Activated gamma-delta T cell (primary cell): ENCODE measurements at places on chromosomes 13 and 19.

DNA sequence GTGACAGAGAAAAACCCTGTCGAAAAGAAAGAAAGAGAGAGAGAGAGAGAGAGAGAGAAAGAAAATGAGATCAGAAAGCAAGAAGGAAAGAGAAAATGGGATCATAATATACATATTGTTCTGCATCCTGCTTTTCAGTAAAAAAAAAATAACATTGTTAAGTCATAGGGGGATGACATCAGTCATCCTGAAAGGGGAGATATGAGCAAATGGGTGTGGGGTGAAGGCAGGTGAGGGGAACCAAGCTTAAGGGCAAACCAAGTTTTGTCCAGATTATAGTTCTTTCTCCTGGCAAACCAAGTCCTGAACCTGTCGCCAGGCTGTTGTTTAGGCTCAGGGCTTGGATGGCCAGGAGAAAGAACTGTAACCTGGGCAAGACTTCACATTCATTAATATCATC lies 92.6 kb upstream of the TMTC4 start:
- DNase-seq, result no peak

DNA sequence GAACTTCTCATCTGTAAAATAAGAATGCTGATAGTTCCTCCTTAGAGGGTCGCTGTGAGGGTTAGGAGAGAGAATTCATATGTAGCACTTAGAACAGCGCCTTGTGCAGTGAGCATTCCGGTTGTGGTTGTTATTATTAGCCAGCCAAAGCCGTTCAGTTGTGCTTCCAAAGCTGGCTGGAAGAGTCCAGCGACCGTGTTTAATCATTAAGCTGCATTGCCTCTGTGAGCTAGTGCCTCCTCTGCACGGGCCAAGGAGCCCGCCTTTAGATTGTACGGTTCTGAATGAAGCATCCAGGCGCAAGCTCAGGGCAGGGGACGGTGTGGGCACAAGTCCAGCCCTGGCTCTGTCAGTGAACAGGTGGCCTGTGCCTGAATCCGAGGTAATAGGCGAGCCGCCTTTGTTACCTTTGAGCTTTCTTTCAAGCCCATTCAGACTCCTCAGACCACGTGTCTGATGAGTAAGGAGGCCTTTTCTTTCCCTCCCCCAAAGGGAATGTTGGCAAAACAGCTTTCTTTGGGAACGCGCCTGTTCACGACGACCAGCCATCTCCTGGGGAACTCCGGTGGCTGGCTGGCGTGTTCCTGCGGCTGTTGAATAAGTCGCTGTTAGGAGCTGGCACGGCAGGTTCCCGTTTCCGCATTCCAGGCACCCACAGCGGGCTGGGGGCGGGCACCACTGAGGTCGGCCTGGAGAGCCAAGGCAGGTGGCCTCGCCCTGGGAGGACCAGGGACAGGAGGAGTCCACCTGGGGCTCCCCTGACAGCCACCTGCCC lies 25.1 kb downstream of the SIPA1L3 start:
- DNase-seq, result no peak

GRCh38 chr19:41426116-41426841 lies 895 bp downstream of the B3GNT8 start:
- DNase-seq, result no peak

- DNase-seq, result no peak
Observed at GRCh38 chr19:17526922-17527321, 15.5 kb downstream of the PGLS start.

GRCh38 chr19:10921910-10922637 lies 6.4 kb downstream of the YIPF2 start:
- DNase-seq, result no peak

DNA sequence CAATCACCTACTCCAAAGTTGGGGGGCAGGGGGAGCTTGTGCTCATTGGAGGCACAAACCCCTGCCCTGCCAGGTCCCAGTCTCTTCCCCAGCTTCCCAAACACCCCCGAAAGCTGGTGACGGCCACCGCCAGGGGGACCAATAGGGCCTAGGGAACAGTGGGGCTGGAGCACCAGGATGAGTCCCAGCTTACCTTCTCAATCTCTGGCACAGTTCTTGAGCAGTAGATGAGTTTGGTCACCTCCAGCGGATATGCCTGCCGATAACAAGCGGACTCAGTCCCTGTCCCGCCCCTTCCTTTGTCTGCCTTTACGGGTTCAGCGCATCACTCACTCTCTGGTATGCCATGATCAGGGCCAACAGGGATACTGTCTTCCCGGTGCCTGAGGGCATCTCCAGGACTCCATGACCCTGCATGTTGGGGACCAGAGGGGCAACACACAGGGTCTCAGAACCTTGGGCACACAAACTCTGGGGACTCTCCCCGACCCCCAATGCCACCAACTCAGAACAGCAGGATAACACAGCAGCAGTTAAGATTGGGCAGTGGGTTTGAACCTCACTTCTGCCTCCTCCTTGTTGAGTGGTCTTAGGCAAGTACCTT lies 1.5 kb downstream of the ERCC2 start:
- DNase-seq, result no peak

- no peak for DNase-seq
Observed at GRCh38 chr13:113636266-113636963, 21.6 kb downstream of the ATP4B start.

DNA sequence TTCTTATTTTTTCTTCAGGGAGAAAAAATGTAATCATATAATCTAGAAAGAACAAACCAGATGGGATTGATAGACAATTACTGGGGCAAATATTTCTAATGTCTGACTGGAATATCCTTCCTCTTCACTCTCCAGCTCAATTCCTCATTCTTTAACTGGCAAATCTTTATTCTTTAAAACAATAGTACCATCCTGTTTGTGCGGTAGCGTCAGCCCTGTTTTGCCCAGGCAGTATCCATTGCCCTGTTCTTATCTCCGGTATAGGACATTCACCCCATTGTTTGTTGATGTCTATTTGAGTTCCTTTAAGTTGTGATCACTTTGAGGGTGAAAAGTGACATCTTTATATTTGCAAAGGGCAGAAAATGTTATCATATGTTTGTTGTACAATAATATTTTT lies 185.4 kb downstream of the POSTN start:
- no peak for DNase-seq

DNA sequence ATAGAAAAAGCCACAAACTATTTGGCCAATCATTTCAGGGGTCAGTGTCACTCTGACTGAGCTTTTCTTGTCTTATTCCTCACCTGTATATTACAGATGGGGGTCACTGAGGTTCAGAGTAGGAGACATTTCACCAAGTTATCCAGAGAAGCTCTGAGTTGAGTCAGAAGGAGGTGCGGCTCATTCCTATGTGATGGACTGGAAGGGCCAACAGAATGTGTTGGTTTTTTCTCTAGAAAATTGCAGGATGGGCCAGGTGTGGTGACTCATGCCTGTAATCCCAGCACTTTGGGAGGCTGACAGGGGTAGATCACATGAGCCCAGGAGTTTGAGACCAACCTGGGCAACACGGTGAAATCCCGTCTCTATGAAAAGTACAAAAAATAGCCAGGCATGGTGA lies 24.5 kb upstream of the ZNF83 start:
- no peak for DNase-seq

DNA sequence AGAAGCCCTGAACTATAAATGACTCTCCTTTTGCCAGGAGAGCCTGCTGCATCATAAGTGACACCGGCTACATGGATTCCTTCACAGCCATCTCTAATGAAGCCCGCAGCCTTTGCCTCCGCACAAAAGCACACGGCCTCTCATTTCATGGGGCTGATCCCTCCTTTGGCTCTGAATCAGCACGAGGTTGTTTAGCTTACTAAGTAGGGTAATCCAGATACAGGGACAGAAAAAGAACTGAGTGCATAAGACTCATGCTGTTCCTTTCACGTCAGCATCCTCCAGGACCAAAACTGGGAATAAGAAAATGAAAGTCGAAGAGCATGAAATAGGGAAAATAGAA lies 136.3 kb downstream of the DCT start:
- DNase-seq, result no peak

GRCh38 chr13:56216221-56216620 lies 924.5 kb upstream of the PRR20A start:
- no peak for DNase-seq

GRCh38 chr19:31518216-31519020 lies 169.2 kb upstream of the TSHZ3 start:
- no peak for DNase-seq

GRCh38 chr13:29975283-29975682 lies 124.9 kb upstream of the UBL3 start:
- no peak for DNase-seq

- no peak for DNase-seq
Observed at GRCh38 chr19:50557009-50557613, 11.1 kb downstream of the LRRC4B start.

GRCh38 chr19:49592486-49593232 lies 1.7 kb downstream of the PRR12 start:
- DNase-seq, result no peak

GRCh38 chr13:46575818-46576221 lies 22.9 kb downstream of the LRCH1 start:
- no peak for DNase-seq

- no peak for DNase-seq
Observed at GRCh38 chr19:7391218-7391670, 42.5 kb downstream of the ARHGEF18 start.

GRCh38 chr13:51811046-51811445 lies 7.1 kb upstream of the DHRS12 start:
- DNase-seq, result no peak

- no peak for DNase-seq
Observed at GRCh38 chr19:9296336-9296735, 13.3 kb downstream of the ZNF699 start.

DNA sequence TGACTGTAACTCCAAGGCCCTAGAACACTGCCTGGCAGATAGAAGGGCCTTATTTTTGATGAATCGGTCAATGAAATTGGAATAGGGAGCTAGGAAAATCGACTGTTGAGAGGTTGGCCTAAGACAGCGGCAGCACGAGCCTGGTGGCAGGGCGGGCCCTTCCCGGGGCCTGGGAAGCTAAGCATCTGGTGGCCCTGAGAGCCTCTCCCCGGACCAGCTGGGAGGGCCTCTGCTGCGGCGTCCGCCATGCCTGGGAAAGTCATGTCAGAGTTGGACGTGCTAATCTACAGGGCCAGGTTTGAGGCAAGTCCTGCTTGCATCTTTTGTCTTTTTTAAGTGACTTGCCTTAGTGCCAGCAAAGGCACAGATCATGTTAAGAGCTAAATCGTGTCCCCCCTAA lies 11.2 kb upstream of the GPR12 start:
- no peak for DNase-seq

GRCh38 chr13:100532090-100532766 lies 56.4 kb downstream of the GGACT start:
- no peak for DNase-seq

DNA sequence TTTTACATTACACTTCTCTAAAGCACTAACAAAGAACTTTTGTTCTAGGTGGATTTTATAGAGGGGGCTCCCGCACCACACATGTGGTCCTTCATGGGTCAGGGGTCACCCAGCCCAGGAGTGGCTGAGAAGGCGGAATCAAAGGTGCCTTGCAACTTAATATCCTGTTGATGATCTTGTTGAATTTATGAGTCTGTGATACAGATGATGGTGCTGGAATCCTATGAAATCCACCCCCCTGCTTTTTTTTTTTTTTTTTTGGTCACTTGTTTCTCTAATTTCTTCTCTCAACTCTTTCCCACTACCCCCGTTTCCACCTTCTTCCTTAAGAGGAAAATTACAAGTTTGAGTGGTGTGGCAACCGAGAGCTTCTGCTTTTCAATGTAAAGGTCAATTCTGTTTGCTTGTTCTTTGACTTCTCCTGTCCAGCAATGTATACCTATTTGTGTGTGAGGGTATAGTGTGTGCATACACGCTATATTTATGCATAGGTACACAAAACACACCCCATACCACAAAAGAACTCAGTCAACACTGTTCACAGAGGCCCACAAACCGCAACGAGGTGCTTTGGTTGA lies 4.2 kb upstream of the ZIC2 start:
- DNase-seq, result no peak

DNA sequence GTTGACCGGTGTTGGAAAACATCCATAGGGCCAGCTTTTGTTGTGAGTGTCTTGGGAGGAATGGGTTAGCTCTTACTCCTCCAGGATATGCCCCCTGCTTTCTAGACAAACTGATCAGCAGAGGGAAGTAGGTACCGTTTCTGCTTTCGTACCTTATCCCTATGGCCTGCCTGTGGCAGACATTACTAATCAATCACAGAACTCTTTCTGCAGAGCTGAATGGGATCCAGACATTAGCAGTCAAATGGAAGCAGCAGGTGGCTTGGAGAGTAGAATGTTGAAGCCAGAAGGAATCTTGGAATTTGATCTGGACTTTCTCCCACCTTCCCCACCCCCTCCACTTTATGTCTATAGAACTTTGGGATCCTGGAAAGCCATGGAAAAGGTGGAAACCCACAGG lies 17.1 kb downstream of the NWD1 start:
- no peak for DNase-seq

DNA sequence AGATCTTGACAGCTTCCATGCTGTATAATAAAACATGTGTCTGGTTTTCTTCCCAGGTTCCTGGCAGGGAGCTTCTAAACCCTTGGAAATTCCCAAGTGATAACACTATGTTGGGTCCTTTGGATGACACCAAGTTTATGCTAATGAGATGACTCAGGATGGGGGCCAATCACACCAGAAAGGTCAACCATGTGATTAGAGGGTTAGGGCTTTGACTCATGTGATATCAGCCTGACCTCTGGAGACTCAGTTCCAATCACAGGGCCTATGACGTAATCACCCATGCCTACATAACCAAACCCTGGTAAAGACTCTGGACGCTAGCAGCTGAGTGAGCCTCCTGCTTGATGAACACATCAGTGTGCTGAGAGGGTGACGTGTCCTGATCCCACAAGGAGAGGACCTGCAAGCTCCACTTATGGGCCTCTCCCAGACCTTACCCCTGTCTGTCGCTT lies 203.6 kb downstream of the DCLK1 start:
- no peak for DNase-seq

DNA sequence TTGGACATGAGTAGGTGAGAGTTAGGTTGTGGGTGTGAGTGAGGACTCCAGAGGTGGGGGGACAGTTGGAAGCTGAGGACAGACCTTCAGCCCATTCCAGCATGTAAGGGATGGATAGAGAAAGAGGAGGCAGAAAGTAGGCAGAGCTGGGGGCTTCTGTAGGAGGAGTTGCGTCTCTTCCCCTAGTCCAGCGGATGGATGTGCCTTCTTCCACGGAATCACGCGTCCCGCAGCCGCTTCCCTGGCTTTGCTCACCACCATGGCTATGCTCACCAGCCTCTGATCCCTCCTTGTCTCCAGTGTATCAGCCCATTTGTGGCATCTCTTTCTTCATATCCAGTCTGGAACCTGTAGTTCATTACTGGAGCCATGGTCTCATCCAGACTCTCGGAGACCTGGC lies 5.6 kb downstream of the UBAC2 start:
- DNase-seq, result no peak

- DNase-seq, result no peak
Observed at GRCh38 chr19:49976496-49976895, 15.5 kb upstream of the SIGLEC11 start.

DNA sequence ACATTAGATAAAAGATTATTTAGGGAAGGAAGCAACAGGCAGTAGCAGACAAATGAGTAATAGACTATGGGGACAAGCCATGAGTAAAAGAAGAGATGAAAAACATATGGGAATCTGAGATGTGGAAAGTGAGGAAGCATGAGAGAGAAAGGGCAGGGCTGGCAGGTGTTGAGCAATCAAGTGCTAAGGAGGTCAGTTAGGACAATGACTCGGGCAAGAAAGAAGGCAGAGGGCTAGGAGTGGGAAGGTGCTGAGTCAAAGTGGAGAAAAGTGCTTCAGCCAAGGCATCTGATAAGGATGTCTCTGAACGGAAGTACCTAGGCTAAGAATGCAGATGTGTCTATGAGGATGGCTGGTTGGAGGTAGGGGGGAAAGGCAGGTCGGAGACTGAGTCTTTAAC lies 291.9 kb upstream of the HTR2A start:
- DNase-seq, result no peak
